Left forelimb (tissue), 1 donor: ENCODE measurements at places on chromosomes 11 and 22.

DNA sequence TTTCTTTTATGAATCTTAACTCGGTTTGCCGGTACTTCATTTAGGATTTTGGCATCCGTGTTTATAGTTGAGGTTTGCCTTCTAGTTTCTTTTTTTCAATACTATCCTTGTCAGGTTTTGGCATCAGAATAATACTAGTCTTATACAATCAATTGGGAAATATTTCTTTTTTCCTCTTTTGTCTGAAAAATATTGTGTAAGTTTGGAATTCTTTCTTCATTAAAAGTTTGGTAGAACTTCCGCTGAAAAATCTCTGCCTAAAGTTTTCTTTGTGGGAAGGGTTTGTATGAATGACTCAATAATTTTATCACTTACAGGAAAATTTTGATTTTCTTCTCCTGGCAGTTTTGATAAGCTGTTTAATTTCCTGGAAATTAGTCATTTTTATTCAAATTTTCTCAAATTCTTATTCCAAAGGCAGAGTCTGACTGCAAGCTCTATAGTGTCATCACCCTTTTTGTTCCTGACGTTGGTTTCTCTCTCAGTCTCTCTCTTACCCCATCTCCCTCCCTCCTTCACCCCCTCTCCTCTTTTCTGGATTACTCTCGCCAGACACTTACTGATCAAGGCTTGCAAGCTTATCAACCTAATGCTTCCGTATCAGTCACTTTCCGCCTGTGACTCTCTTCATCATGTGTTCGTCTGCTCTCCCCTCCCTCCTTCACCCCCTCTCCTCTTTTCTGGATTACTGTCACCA, 555.7 kb downstream of the TBC1D22A start:
- no peak for DNase-seq

GRCh38 chr11:496834-497564, 10.0 kb downstream of the RNH1 start:
- DNase-seq = no peak

DNA sequence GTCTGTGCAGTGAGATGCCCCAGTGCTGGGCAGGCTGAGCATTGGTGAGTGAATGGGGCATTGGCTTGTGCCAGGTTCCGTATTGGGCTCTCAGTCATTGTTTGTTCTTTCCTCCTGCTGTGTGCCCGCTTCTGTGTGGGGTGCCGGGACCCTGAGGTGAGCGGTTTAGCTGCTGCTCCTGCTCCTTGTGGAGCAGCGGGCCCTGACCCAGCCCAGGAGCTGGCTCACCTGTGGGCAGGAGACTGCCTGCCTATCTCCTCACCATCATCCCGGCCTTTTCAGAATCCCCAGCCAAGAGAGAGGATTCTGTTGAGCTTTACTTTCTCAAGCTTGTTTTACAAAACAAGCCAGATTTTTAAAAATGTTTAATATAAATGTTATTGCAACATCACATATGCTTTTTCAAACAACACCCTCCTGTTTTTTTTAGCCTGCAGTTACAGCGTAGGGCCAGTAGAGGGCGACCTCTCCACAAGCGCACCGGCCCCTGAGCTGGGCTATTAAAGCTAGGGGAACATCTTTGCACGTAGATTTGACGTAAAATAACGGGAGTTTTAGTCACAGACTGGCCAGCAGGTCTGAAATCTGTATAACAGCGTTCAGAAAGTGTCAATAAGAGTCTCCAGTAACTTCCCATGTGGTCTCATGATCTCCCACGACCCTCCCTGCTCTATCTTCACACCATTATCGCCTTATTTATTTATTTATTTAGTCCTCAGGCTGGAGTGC, 25.1 kb upstream of the RELT start:
- no peak for DNase-seq

- DNase-seq = no peak
These were observed 1.7 kb downstream of the CREBZF start for GRCh38 chr11:85663080-85663752.

DNA sequence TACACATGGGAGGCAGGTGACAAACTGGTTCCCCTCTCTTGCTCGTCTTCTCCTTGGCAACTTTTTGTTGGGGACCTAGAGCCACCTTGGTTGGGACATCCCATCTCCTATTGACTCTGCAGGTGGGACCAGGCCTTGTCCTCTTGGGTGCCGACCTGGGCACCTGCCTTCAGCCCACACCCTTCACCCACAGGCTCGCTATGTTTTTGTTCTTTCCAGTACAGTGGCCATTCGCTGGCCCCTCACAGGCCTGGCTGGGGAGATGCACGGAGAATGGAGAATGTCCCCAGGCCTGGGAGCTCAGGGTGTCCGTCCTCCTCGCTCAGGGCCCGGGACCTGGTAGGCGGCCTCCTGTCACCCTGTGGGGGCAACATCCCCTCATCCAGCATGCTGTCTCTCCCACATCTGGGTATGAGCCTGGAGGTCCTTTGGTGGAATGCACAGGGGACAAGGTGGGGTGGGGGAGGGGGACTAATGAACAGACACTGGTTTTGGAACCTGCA, 14.9 kb upstream of the OMP start:
- DNase-seq = no peak

GRCh38 chr11:125268611-125269010, 104.1 kb downstream of the PKNOX2 start:
- DNase-seq = no peak

- DNase-seq = no peak
These were observed 81.0 kb downstream of the SLC36A4 start for GRCh38 chr11:93116641-93117441.

DNA sequence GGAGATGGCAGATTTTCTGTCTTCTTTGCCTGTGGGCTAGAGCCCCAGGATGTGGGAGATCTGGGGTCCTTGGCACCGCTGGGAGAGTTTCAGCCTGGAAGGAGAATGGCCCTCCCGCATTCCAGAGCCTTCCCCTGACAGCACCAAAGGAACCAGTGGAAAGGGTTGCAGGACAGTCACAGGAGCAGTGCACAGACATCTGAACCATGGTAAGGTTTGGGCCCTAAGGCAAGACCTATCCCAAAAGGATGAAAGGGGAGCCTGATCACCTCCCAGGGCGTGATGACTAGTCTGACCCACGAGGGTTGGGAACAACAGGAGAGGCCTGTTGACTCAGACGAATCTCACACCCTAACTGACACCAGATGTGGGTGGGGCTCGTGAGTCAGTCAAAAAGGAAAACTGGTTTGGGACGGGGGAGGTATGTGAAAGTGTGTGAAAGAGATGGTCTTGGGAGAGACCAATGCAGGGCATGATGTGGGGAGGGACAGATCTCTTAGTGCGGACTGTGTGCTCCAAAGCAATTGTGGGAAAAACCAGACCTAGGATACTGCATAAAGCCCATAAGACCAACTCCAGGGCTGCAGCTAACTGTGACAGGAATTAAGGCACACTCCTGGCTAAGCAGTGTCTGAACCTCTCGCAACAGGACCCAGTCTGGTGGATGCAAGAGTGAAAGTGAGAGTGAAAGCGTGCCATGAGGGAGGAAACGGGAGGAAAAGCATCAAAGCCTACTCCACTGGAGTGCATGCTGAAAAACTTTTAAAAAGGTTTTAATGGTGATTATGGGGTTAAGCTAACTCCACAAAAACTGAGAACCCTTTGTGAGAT, 39.1 kb upstream of the GLYAT start:
- DNase-seq = no peak
